ENCODE measurements at places on chromosomes 12 and 14.

DNA sequence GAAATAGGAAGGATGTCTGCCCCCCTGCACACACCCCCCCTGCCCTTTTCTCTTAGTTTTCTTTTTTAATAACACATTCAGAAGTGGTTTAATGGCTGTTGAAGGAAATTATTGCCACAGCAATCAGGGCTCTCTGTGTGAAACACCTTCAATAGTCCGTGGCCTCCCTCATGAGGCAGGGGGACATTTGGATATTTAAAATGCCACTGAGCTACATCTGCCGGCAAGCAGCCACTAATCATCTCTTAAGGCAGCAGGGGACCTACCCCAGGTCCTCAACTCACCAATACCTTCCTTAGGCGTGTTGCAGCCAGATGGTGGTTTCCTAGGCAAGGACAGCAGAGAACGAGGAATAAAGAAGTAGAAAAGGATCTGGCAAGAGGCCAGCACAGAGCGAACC, 283.2 kb downstream of the TTC8 start:
- DNase-seq, result no peak

GRCh38 chr12:104865080-104865479, 93.0 kb downstream of the SLC41A2 start:
- DNase-seq, result no peak

DNA sequence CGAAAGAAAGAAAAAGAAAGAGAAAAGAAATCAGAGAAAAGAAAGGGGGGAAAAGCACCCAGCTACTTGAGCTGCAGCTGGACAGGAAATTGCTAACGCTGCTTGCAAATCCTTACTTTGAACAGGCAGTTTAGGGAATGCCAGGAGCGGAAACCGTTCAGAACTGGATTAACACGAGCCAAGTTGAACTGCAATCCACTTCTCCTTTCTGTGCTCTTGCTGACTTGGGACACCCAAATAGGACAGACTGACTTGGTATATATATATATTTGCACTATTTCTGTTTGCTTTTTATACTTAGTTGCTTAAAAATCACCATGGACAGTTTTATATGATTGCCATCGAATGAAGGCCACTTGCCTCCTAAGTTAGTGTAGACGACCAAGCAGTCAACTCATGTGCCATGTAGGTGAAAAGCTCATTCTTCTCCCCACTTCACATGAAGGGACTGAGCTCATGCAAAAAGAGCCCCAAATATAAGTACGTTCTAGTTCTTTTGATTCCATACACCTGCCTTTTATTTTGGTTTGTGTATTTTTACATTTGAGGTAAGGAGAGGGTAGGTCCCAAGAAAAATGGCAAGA, 5.5 kb downstream of the DUSP6 start:
- no peak for DNase-seq

GRCh38 chr14:102187044-102187443, 47.3 kb downstream of the WDR20 start:
- no peak for DNase-seq

DNA sequence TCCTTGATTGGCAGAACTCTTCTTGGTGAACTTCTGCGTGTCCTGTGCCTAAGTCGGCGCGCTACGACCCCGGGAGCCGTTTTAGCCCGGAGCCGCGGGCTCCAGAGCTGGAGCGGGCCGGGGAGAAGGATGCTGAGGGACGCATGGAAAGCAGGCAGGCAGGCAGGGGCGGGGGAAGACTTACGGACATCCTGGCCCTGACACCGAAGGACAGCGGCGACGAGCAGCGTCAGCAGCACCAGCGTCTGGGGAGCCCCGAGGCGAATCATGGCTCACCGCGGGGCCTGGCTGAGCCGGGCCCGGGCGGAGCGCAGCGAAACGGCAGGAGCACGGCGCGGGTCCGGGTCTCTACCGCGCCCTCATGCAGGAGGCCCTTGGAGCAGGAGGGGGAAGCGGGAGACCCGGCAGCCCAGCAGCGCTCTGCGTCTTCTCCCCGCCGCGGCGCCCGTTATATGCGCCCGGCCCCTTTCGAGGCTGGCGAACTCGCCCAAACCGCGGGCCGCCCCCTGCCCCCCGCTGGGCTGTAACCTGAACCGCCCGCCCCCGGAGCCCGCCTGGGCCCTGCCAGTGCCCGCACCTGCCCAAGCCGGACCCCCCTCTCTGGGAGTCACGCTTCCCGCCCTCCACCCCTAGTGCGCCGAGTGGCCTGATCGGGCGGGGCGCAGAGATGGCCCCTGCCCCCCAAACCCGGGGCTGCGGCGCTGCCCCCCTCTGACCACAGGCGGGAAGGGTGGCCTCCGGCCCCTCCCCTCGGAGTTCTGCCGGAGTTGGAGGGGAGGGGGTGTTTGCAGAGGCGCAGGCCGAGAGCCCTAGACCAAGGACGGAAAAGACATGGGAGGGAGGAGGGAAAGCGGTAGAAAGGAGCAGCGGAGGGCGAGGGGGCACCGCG, at the start of gene COL2A1:
Gene COL2A1 (minus strand): TSS at position 424 of the 889 bp plus-strand sequence. CDS start 155 bp downstream, at position 269.
- DNase-seq, result no peak

GRCh38 chr12:66813137-66813892, 134.4 kb upstream of the GRIP1 start:
- DNase-seq, result no peak

DNA sequence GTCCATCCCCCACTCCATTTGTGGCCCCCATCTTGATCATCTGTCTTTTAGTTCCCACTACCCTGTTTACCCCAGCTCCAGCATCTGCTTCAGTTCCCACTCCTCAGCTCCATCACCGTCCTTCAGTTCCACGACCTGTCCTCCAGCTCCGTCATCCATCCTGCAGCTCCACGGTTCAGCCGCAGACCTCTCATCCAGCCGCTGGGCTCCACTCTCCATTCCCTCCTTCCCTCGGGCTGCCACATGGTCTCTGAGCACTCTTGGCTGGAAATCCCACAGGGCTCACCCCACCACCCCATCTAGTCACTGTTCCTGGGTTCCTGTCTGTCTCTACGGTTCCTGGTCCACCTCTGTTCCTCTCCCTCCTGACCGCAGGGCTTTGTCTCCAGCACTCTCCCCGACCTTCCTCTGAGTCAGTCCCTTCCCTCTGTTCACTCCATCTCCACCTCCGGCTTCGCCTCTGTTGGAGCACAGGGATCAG, 3.3 kb upstream of the P3H3 start:
- no peak for DNase-seq

GRCh38 chr12:51171884-51172514, 936 bp downstream of the TFCP2 start:
- no peak for DNase-seq

DNA sequence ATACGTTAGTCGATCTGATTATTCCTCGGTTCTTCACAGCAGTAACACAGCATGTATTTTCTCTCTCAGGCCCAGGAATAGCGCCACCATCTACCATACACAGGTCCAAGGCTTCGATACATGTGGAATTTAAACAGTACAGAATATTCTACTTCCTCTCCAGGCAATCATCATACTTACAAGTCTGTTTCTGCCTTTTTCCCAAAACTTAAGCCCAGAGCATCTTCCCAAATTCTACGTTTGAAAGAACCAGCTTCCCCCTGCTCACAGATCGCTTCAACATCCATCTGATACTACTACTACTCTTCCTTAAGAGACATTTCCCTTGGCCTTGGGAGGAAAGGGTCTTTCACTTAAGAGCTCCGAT, 626 bp downstream of the TXNDC16 start:
- DNase-seq, result no peak

GRCh38 chr12:24778486-24779304, 170.2 kb downstream of the BCAT1 start:
- DNase-seq, result no peak

GRCh38 chr14:74950795-74951442, 4.5 kb downstream of the PGF start:
- no peak for DNase-seq

GRCh38 chr12:98595243-98595988, 1.9 kb downstream of the SLC25A3 start:
- DNase-seq, result no peak
